ENCODE measurements at places on chromosomes 3 and 15.

- no peak for DNase-seq
Observed at GRCh38 chr3:134594331-134594741, 56.5 kb downstream of the KY start.

DNA sequence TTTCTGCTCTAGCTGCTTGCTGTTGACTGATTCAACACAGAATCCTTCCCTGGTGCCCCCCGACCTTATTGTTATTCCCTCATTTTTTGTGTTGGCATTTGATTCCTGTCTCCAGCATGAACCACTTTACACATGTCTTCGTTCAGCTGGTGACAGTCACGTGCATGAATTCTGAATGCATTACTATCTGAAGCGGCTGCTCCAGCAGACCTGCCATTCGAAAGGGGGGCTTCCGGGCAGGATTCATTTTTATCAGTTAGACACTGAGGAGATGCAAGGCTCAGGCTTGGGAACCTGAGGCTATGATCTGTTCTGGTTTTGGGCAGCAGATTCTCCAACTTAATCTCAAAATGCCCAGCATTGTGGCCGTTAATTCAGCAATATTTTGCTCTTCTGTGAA, 336.2 kb downstream of the EPHB1 start:
- DNase-seq: no peak

GRCh38 chr15:23035964-23036566, 3.3 kb downstream of the TUBGCP5 start:
- no peak for DNase-seq

DNA sequence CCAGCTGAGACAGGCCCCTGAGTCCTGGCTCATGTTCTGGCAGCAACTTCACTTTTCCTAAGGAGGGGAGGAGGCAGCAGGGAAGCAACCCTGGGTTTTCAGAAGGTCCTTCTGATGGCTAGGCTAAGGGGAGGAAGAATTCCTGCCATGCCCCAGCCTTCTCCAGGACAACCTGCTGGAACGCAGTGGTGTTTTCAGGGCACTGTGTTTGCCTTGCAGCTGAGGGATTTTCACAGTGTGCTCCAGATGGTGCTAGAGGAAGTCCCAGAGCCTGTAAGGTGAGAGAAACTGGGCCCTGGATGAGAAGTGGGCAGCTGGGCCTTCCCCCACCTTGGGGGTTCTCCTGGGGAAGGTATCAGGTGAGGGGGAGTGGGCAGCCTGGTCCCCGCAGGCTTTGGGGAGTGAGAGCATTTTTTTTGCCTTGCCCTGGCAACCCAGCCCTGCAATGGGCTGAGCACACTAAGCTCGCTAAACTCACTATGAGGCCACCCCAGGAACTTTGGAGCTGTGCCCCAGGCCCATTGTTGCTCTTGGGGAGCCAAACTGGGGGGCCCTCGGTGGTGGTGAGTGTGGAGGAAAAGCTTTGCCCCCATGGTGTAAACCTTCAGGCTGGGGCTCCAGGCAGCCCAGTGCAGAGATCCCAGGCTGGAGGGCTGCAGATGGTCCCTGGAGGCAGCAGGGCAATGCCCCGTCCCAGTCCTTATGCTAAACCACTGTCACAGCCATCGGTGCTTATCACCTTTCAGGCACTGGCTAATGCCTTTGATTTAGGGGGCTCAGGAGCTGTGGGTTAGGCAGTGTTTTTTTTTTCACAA, 41.1 kb downstream of the ACAA1 start:
- no peak for DNase-seq

DNA sequence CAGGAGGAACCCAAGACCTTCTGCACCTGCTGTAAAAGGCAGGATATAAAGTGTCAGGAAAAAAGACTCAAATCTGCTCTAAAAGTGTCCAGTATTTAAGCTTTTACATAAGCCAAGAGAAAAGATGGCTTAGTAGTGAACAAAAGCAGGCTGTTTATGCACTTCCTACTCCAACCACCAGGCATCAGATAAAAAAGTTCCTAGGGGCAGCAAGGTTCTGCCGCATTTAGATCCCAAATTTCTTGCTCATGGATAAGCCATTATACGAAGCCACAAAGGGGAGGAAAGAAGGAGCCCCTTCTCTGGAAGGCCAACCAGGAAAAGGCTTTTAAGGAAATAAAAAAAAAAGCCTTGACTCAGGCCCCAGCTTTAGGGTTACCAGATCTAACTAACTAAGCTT, 10.6 kb upstream of the SLC9C1 start:
- DNase-seq: no peak

DNA sequence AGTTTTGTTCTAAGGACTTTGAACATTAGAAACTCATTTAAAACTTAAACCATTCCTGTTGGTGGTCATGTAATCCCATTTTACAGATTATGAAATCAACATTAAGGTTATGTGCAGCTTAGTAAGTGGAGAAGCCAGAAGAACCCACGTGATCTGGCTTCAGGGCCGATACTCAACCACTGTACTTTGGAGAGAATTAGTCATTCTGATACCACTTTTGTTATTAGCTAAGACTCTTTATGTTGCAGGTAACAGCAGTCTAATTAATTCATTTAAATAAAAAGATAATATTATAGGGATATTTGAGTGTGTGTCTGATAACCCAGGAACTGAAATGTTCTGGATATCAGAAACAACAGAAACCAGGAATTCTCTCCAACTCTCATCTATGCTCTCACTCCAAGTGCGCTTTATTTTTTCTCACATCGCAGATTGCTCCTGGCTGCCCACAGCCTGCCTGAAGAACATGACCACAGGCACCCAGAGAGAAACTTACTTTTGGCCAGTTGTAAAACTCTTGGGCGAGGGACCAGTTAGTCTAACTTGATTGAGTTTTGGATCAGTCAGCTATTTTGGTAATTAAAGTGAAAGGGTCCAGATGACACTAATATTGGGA, 25.2 kb downstream of the UBE2E1 start:
- no peak for DNase-seq

DNA sequence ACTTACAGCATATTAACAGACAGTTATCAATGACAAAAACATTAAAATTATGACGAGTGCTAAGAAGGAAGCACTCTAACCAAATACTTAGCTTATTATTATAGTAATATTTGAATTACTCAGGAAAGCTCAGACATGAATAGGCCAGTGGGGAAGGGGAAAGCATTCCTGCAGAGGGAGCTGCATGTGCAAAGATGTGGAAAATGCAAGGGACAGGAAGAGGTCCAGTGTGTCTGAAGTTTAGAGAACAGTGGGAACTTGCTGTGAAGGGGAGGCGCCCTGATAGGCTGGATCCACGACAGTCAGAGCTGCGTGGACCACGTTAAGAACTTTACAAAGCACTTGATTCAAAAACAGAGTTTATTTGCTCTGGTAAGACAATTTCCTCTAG, 1.2 kb upstream of the SPICE1 start:
- no peak for DNase-seq

DNA sequence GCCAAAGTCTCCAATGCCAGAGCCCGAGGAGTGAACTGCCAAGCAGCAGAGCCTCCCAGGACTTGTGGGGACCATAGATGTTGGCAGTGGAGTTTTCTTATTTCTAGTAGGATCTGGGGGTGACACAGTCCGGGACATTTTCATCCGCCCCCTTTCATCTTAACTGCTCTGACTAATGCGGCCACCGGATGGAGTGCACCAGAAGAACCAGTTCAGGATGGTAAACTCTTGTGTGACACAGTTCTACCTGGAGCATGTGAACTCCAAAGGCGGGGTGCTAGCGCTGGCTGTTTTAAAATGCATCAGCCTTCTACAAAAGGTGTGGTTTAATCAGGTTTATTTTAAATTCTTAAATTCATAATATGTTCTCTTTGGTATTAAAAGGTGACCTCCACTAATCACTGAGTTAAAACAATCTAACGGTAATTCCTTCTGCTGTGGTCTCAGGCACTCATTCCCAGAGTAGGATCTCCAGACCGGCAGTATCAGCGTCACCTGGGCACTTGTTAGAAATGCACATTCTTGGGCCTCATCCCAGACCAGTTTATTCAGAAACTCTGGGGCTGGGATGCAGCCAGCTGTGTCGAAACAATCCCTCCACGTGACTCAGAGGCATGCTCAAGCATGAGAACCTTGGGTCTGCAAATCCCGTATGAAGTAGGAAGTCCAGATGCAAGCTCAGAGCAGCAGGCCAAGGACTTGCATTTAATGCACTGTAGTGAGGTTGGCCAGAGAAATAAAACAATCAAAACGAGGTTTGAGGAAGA, 105.5 kb downstream of the GABRB3 start:
- peak; percentile 8 for DNase-seq

DNA sequence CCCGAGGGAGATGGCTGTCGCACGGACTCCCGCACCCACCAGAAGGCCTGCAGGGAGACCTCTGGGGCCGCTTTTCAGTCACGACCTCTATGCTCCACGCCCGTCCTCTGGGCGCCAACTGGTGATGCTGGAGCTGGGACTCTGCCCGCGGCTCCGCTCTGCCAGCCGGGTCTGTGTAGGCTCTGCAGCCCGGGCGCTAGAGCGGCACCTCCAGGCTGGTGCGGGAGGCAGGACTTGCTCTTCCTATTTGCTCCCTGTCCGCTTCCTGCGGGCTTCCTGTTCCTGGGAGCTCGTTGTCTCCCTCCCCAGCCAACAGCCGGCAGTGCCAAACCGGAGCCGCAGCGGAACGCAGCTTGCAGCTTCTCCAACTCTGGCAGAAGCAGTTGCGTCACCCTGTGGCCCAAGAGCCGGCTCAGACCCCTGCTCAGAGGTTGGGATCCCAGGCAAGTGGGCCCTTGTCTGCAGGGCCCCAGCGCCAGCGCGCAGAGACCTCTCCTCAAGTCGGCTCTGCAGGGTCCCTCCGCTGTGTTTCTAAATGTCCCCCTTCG, 285.9 kb downstream of the XXYLT1 start:
- DNase-seq: no peak

Data from hypothalamus (tissue), 51 donors.